Dermis lymphatic vessel endothelial cell (primary cell): ENCODE measurements at places on chromosomes 13 and 19. TPM values are rescaled to one million over a fixed set of nuclear protein-coding genes. Genes with fewer than 3 reads are reported as not detected.

Gene SOX21
- 0.76 and 3.5 TPM in 2 replicates for total RNA-seq

Gene DCT
- total RNA-seq, result not detected in 2 replicates

Gene SIGLEC8
- total RNA-seq, result not detected in 2 replicates

Gene PRSS57
- total RNA-seq, result not detected in 2 replicates

Gene CD70
- total RNA-seq, result not detected in 2 replicates

Gene NBEA
- 1.7 and 2.8 TPM in 2 replicates for total RNA-seq

Gene DIAPH3
- 3.2 and 3.7 TPM in 2 replicates for total RNA-seq
